Common myeloid progenitor, CD34-positive (primary cell): ENCODE measurements at places on chromosomes 4 and X.

DNA sequence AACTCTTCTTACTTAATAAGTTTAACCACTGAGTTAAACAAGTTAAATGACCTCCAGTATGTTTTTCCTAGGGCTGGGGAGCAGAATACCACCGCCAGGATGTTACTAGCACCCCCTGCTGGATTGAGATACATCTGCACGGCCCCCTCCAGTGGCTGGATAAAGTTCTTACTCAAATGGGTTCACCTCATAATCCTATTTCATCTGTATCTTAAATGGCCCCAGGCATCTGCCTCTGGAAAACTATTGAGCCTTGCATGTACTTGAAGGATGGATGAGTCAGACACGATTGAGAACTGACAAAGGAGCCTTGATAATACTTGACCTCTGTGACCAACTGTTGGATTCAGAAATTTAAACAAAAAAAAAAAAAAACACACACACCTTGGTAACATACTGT, 61.5 kb upstream of the MMAA start:
- DNase-seq: peak; percentile 74

GRCh38 chr4:148843625-148844024, 401.4 kb upstream of the NR3C2 start:
- DNase-seq: no peak

DNA sequence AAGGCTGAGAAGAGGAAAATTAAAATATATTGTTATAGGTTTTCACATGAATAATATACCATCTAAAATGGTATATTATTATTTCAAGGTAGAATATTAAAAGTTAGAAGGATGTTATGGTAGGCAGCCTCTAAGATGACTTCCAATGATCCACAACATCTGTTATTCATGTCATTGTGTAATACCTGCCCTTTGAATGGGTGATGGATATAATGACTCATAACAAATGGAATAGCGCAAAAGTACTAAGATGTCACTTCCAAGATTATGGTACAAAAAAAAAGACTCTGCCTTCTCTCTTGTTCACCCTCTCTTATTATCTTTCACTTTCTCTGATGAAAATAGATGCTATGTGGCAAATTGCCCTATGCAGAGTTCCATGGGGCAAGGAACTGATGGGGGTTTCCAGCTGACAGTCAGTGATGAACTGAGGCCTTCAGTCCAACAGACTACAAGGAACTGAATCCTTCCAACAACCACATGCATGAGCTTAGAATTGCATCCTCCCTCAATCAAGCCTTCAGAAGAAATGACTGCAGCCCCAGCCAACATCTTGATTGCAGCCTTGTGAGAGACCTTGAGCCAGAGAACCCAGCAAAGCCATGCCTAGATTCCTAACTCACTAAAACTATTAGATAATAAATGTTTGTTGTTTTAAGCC, 57.7 kb downstream of the HS6ST2 start:
- DNase-seq: no peak

DNA sequence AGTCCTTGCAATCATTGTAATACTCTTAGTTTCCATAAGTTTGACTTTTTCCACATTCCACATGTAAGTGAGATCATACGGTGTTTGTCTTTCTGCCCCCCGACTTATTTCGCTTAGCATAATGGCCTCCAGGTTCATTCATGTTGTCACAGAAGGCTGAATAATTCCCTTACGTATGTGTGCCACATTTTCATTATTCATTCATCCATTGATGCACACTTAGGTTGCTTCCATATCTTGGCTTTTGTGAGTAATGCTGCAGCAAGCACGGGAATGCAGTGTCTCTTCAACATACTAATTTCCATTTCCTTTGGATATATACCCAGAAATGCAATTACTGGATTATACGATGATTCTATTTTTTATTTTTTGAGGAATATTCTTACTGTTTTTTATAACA, 22.0 kb upstream of the VEGFC start:
- DNase-seq: no peak

- DNase-seq: no peak
Measured at GRCh38 chr4:140989944-140990343, 143.3 kb downstream of the RNF150 start.

DNA sequence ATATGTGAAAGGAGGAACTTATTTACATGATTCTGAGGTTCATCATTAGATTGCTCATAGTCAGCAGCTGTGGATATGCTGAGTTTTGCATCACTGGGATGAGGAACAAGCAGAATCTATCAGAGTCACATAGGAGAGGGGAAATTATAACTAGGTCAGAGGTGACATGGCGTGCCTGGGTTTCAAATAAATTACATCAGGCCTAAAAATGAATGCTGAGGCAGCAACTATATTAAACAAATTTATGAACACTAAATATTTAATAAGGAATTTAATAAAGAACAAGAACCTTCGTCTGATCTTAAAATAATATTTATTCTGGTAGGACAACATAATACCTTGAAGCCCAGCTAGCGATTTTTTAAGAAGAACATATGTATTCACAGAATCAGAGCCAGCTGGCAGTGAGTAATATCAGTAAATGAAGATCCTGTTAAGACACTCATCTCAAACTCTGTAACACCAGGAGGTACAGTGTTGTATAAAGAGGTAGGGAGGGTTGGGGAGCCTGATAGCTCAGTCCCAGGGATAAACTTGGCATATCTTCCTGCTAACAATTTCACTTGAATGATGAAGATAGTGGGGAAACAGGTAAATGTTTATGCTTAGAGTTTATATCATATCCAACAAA, 60.9 kb upstream of the HS3ST1 start:
- DNase-seq: peak; percentile 42

GRCh38 chr4:55184600-55185523, 59.5 kb upstream of the KDR start:
- peak; percentile 40 for DNase-seq

- DNase-seq: no peak
Measured at GRCh38 chrX:154530286-154530685, 14.3 kb upstream of the FAM3A start.

DNA sequence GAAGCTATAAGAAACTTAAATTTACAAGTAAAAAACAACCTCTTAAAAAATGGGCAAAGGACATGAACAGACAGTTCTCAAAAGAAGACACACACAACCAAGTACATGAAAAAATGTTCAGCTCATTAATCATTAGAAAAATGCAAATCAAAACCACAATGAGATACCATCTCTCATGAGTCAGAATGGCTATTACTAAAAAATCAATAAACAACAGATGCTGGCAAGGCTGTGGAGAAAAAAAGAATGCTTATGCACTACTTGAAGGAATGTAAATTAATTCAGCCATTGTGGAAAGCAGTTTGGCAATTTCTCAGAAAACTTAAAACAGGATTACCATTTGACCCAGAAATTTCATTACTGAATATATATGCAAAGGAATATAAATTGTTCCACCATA, 666.3 kb upstream of the GRIA3 start:
- DNase-seq: no peak

DNA sequence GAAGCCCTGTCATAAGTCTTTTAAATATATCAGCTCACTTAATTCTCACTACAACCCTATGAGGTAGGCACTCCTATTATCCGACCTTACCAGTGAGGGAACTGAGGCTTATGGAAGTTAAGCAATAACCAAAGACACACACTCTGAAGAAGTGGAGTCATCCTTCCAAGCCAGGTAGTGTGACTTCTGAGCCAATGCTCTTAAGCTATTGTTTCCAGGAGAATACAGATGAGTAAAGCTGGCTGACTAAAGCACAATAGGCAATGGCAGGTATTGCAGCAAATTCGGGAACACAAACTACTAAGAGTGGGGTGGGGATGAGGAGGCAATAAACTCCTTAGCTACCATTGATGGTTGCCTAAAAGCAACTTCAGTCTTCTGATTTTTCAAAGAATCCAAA, 81.8 kb upstream of the KIT start:
- no peak for DNase-seq

DNA sequence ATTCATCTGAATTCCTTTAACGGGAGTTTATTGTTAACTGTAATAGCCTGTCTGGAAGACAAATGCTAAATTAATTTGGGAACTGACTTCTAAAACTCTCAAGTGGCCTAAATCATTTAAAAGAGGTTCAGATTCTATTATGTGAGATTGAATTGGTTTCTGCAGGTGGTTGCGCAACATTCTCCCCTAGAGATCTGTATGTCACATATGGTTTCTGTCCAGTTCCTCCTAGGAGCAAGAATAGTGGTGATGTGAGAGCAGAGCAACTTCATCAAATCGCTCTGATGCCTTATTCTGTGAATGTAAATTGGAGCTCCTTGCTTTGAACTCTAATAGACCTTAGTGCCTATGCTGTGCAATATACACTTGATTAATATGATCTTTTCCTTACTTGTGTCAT, 144.6 kb upstream of the GPR101 start:
- no peak for DNase-seq

GRCh38 chr4:114037988-114038387, 58.5 kb upstream of the ARSJ start:
- no peak for DNase-seq

DNA sequence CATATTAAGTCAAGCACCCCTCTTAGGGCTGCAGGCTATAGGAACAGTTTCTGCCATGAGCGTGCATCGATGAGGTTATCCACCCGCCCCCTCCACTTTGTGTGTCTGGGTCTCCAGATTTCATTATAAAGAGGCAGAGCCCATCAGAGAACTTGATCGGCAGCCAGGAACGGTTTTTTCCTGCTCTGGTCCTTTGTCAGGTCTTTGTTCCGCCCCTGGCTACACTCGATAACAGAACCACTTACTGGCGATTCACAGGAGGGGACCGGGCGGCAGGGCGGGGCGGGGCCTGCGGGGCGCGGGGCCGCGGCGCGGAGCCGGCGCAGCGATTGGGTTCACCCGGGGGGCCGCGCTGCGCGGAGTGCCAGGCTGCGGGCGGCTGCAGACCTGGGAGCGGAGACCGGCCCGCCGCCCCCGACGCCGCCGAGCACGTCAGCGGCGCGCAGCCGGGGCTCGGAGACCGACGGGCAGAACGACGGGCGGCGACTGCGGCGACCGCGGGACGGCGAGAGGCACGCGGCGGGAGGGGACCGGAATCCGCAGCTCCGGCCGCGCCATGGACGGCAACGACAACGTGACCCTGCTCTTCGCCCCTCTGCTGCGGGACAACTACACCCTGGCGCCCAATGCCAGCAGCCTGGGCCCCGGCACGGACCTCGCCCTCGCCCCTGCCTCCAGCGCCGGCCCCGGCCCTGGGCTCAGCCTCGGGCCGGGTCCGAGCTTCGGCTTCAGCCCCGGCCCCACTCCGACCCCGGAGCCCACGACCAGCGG, at the start of gene SLC10A4:
Gene SLC10A4 (plus strand): TSS at position 338 of the 771 bp plus-strand sequence. CDS start 219 bp downstream, at position 557.
- peak; percentile 67 for DNase-seq

- peak; percentile 94 for DNase-seq
Measured at GRCh38 chrX:48475774-48476577, at the start of gene FTSJ1. Gene FTSJ1 (plus strand): TSS chrX:48476199. CDS start chrX:48478048, 1,849 bp downstream.

DNA sequence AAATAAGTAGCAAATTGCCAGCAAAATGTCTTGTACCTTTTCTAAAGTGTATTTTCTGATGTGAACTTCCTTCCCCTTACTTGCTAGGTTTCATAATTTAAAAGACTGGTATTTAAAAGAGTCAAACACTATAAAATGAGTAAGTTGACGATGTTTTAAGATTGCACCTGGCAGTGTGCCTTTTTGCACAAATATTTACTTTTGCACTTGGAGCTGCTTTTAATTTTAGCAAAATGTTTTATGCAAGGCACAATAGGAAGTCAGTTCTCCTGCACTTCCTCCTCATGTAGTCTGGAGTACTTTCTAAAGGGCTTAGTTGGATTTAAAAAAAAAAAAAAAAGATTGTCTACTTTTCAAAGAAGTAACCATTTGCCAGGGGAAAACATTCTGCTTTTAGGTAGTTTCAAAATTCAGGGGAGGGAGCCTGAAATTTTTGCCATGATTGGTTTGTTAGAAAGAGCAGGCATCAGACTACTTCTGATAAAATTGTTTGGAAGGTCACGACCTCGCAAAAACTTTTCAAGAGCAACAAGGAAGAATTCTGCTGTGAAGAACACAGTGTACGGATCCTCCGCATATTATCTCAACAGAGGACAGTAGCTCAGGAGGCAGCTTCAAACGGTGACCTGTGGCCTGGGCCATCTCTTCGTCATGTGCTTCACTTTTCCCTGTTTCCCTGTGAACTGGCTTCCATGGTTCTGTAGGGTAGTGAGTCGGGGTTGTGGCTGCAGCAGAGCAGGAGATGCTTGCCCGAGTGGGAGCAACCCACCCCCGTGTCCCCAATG, 66.1 kb downstream of the CDS1 start:
- DNase-seq: no peak

GRCh38 chr4:39369301-39369700, 3.1 kb upstream of the RFC1 start:
- DNase-seq: peak; percentile 31

DNA sequence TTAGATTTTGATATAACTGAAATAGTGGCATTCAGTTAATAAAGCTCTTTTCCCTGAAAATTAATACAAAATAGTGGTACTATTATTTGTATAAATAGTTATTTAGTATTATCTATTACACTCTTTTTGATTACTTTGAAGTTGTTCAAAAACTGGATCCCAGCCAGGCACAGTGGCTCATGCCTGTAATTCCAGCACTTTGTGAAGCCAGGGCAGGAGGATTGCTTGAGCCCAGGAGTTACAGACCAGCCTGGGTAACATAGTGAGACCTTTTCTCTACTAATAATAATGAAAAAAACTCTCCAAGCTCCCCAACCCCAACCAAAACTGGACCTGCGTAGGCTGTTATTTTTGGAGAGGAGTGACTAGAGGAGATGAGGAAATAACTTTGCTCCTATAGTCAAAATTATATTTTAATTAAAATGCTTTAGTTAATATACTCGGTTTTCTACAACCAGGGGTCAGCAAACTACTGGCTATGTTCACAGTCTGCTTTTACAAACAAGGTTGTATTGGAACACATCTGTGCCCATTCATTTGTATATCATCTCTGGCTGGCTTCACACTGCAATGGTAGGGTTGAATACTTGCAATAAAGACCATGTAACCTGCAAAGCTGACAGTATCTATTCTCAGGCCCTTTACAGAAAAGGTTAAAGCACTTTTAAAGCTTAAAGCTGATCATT, 27.6 kb downstream of the GUCY1A1 start:
- DNase-seq: no peak

DNA sequence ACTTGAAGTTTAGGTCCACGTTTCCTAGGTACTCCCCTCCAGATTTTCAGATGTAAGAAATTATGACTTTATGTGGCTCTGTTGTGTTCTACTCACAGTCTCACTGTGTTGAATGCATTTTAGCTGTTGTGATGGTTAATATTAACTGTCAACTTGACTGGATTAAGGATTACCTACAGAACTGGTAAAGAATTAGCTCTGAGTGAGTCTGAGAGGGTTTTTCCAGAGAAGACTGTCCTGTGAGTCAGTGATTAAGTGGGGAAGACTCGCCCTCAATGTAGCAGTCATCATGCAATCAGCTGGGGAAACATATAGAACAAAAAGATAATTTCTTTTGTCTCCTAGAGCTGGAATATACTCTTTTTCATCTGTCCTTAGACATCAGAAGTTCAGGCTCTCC, 493.4 kb downstream of the ACTRT1 start:
- no peak for DNase-seq

- DNase-seq: no peak
Measured at GRCh38 chr4:100988876-100989275, 358.4 kb downstream of the PPP3CA start.

DNA sequence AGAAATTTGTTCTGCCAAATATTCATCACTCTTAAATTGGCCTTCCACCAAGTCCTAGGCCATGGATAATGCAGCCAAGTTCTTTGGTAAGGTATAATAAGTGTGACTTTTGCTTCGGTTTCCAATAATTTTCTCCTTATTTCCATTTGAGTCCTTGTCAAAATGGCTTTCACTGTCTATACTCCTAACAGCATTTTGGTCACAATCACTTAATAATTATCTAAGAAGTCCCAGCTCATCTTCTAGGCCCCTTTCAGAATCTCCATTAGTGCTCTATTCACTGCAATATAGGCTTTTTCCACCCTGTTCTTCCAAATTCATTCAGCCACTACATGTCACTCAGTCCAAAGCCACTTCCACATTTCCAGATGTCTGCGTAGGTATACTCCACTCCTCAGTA, 51.0 kb upstream of the SPIN4 start:
- DNase-seq: no peak
